ENCODE measurements at places on chromosomes 12 and 14. TPM values are rescaled to one million over a fixed set of nuclear protein-coding genes. Genes with fewer than 3 reads are reported as not detected.

Gene RASSF9
- 0.07 TPM for total RNA-seq

- no peak for DNase-seq
Observed at GRCh38 chr12:10558301-10558700, 52.6 kb downstream of the EIF2S3B start.

- DNase-seq: peak; percentile 59
Observed at GRCh38 chr14:34650786-34651584, 21.0 kb upstream of the SNX6 start.

GRCh38 chr14:104766863-104767633, 14.1 kb downstream of the SIVA1 start:
- DNase-seq: no peak

GRCh38 chr12:52865090-52865944, 16.5 kb upstream of the KRT78 start:
- peak; percentile 78 for DNase-seq

- no peak for DNase-seq
Observed at GRCh38 chr12:114404926-114405518, 922 bp downstream of the TBX5 start.
